NCI-H82 (cell line): ENCODE measurements at places on chromosomes 7 and 10.

- no peak for DNase-seq
Observed at GRCh38 chr7:143322760-143323633, 7.1 kb downstream of the CLCN1 start.

- peak; percentile 86 for DNase-seq
Observed at GRCh38 chr7:120554960-120555571, 282.1 kb downstream of the KCND2 start.

DNA sequence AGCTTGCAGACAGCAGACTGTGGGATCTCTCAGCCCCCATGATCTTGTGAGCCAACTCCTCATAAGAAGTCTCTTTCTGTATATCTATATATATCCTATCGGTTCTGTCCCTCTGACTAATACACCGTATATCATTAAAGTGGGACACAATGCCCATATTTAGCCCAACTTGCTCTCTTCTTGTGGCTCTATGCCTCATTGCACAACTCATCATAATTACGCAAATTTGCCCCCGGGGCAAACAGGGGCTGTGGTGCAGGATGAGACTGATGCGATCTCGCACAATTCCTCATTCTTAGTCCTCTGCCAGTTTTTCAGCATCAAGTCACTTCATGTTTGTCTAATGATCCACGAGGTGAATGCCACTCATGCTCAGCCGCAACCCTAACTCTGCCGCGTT is 183.2 kb downstream of the PRPF18 start:
- DNase-seq: no peak

DNA sequence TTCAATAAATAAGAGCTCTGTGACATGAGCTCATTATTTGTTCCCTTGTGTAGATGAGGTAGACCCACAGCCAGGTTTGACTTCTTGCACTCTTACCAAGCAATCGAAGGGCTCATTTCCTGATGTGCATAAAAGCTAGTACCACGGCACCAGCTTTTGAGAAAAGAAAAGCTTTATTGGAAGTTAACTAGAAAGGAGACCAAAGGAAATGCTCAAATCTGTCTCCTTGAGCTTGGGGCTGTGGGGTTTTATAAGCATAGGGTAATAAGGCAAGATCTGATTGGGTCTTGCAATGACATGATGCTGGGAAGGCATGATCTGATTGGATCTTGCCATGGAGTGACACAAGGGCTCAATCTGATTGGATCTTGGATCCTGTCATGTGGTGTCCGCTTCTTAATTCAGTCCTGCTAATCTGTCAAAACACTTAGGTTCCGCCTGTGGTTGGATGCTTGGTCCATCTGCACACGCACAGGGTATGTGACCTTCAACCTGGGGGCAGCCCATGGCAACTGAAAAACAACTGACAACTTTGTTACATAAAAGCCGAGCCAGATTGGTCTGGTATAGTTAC is 47.8 kb upstream of the FRMD4A start:
- peak; percentile 33 for DNase-seq

GRCh38 chr7:44222776-44223261 is 22.0 kb downstream of the YKT6 start:
- no peak for DNase-seq

GRCh38 chr10:13722747-13723653 is 136.2 kb downstream of the PRPF18 start:
- no peak for DNase-seq

GRCh38 chr7:134473861-134474291 is 15.0 kb upstream of the AKR1B1 start:
- no peak for DNase-seq

- DNase-seq: no peak
Observed at GRCh38 chr7:27442455-27442854, 199.9 kb downstream of the EVX1 start.

- DNase-seq: no peak
Observed at GRCh38 chr7:12927635-12928434, 240.4 kb downstream of the ARL4A start.

- DNase-seq: peak; percentile 62
Observed at GRCh38 chr7:23468526-23469149, 1.7 kb downstream of the IGF2BP3 start.
